Tongue (tissue), 3 donors: ENCODE measurements at places on chromosomes 4 and X. TPM values are rescaled to one million over a fixed set of nuclear protein-coding genes. Genes with fewer than 3 reads are reported as not detected.

DMRTC1 gene
- 0.62 TPM for total RNA-seq

DUX4 gene
- total RNA-seq = not detected

CTAG1A gene
- not detected for total RNA-seq

TECRL gene
- 1.9 TPM for total RNA-seq

CXorf38 gene
- 16.0 TPM for total RNA-seq
